Naive thymus-derived CD4-positive, alpha-beta T cell (primary cell): ENCODE measurements at places on chromosomes 16 and 17. TPM values are rescaled to one million over a fixed set of nuclear protein-coding genes. Genes with fewer than 3 reads are reported as not detected.
A peak's percentile ranks its signal among the peaks of the same experiment; 100 is the strongest.

GRCh38 chr16:62620275-62620674, 584.0 kb upstream of the CDH8 start:
- no peak overlapping the region for H3K27ac ChIP-seq
- H3K36me3 ChIP-seq = no peaks in the 10 kb centered on the region
- no peaks in the 10 kb centered on the region for H3K4me1 ChIP-seq
- H3K27me3 ChIP-seq = no peaks in the 10 kb centered on the region
- H3K4me3 ChIP-seq = no peak overlapping the region

GRCh38 chr17:82866590-82867191, 26.9 kb upstream of the ZNF750 start:
- H3K27me3 ChIP-seq = no peaks in the 10 kb centered on the region
- no peak overlapping the region for H3K4me3 ChIP-seq
- H3K4me1 ChIP-seq = peaks cover 34% of the 10 kb centered on the region
- H3K36me3 ChIP-seq = peaks cover 17% of the 10 kb centered on the region
- no peak for DNase-seq

The ORC6 gene
- 6.3 TPM for total RNA-seq

- no peak overlapping the region for H3K4me3 ChIP-seq
- no peaks in the 10 kb centered on the region for H3K4me1 ChIP-seq
- no peaks in the 10 kb centered on the region for H3K27me3 ChIP-seq
- no peak for DNase-seq
Observed at GRCh38 chr16:87839542-87840270, 29.6 kb downstream of the SLC7A5 start.

DNA sequence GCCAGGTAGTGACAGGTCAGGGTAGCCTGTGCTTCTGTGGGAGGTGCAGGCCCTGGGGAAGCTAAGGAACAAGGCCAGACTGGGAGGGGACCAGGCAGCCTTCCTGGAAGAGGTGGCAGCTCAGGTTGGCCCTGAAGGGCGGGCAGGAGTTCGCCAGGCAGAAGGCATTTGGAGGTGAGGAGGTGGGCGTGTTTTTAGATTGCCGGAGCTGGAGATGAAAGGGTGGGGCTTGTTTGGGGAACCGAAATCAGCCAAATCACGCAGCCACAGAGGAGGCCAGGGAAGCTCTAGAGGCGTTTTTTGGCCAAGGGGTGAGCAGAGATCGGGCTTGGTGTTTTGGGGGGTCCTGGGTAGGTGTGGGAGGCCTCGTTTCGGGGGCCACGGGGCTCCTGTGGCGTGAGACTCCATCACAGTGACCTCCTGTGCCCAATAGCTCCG, 7.6 kb downstream of the ADCY7 start:
- H3K27me3 ChIP-seq = no peaks in the 10 kb centered on the region
- DNase-seq = peak; percentile 26
- peak overlapping the region; percentile 88 for H3K27ac ChIP-seq
- peaks cover 20% of the 10 kb centered on the region for H3K36me3 ChIP-seq
- H3K4me3 ChIP-seq = peak overlapping the region; percentile 67

The EVPLL gene
- not detected in 2 replicates for total RNA-seq

The PPP1R27 gene
- not detected for total RNA-seq

DNA sequence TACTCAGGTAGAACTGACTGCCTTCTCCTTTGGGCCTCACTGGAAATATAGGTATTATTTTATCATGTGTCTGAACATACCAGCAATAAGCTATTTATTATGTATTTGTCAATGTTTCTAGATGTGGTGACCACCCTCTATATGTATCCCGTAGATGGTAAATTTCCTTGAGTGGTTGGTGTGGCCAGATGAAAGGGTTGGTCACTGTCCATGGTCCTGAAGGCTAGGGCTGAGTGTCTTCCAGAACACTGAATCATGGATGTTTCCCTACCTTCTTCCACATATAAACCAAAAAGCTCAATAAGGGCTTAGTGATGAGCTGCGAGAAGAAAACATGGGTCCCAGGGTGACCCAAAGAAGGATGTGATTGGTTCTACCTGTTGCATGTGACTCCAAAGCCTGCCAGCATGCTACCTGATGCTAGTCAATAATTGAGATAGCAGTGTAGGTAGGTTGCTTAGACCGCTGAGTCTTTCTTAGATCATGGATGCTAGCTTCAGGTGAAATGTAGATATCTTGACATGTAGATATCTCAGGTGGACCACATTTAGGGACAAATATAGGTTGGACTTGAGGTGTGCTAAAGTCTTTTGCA, 150.3 kb downstream of the ASIC2 start:
- no peaks in the 10 kb centered on the region for H3K27me3 ChIP-seq
- H3K27ac ChIP-seq = no peak overlapping the region
- no peaks in the 10 kb centered on the region for H3K36me3 ChIP-seq
- no peak for DNase-seq

- peak; percentile 61 for DNase-seq
- H3K27ac ChIP-seq = peak overlapping the region; percentile 82
- peak overlapping the region; percentile 68 for H3K4me3 ChIP-seq
- no peaks in the 10 kb centered on the region for H3K27me3 ChIP-seq
- H3K4me1 ChIP-seq = peaks cover 12% of the 10 kb centered on the region
Observed at GRCh38 chr16:67537636-67538591, 9.3 kb downstream of the RIPOR1 start.

DNA sequence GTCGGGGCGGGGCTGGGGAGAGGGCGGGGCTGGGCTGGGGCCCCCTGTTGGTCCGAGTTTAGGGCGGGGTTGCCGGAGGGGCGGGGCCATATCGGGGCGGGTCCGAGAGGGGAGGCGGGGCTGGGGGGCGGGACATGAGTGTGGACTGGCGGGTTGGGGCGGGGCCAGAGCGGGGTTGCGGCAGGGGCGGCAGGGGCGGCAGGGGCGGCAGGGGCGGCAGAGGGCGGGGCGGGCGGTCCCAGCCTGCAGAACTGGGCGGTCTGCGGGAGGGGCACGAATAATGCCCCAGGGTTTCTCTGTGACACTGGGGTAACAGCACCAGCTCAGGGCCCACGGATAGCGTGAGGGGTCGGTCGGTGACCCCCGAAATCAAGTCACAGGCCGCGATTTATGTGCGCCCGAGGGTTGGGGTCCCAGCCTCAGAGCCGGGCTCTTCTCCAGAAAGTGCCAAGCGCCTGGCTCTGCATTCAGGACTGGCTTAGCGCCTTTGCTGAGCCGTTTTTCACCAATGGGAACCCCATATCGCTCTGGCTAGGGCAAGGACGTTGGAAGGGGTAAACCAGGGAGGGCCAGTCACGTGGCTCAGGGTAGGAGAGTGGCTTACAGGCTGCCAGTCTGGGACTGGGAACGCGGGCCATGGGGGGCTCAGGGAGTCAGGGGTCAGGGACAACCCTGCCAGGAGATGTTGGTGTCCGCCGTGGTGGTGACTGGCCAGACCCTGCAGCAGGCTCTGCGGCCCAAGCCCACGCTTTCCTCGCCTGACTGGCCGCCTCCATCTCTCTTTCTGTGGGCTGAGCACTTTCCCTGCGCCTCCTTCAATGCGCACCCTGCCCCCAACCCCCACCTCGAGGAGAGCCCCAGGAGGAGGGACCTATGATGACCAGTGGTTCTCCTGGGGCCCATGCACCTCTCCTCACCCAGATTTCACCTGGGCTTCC, 1.2 kb upstream of the METTL26 start:
- peaks cover 5% of the 10 kb centered on the region for H3K4me1 ChIP-seq
- peak overlapping the region; percentile 99 for H3K4me3 ChIP-seq
- DNase-seq = no peak
- H3K36me3 ChIP-seq = no peaks in the 10 kb centered on the region
- H3K27ac ChIP-seq = peak overlapping the region; percentile 76
- no peaks in the 10 kb centered on the region for H3K27me3 ChIP-seq

- H3K4me1 ChIP-seq = no peaks in the 10 kb centered on the region
- H3K27me3 ChIP-seq = no peaks in the 10 kb centered on the region
- H3K4me3 ChIP-seq = no peak overlapping the region
Observed at GRCh38 chr17:70581459-70581858, 412.1 kb downstream of the KCNJ2 start.
